B cell (primary cell): ENCODE measurements at places on chromosomes 7 and 10. TPM values are rescaled to one million over a fixed set of nuclear protein-coding genes. Genes with fewer than 3 reads are reported as not detected.

DNA sequence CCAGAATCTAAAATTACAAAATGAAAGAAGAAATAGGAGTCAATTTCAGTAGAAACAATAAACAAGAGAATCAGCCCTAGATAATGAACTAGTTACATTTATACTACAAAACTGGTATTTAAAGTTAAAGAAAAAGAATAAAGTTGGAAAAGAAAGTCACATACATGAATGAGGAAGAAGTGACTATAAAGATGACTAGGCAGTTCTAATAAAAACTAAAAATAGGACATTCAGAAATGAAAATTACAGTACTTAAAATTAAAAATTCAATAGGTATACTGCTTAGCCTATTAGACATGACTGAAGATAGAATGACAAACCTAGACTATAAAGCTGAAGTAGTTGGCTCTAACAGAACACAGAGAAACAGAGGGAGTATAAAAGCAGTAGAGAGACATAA is 108.8 kb downstream of the AHR start:
- DNase-seq = no peak

GRCh38 chr7:114722562-114722961 is 199.3 kb upstream of the MDFIC start:
- DNase-seq = no peak

The TUBGCP2 gene
- polyA plus RNA-seq = 50.3 and 52.4 TPM in 2 replicates

- DNase-seq = no peak
These were observed 765.4 kb downstream of the SORCS3 start for GRCh38 chr10:105406488-105406887.

The GPRIN2 gene
- polyA plus RNA-seq = not detected in 2 replicates

- peak; percentile 68 for DNase-seq
These were observed 2.5 kb upstream of the ALOX5 start for GRCh38 chr10:45371560-45371959.

DNA sequence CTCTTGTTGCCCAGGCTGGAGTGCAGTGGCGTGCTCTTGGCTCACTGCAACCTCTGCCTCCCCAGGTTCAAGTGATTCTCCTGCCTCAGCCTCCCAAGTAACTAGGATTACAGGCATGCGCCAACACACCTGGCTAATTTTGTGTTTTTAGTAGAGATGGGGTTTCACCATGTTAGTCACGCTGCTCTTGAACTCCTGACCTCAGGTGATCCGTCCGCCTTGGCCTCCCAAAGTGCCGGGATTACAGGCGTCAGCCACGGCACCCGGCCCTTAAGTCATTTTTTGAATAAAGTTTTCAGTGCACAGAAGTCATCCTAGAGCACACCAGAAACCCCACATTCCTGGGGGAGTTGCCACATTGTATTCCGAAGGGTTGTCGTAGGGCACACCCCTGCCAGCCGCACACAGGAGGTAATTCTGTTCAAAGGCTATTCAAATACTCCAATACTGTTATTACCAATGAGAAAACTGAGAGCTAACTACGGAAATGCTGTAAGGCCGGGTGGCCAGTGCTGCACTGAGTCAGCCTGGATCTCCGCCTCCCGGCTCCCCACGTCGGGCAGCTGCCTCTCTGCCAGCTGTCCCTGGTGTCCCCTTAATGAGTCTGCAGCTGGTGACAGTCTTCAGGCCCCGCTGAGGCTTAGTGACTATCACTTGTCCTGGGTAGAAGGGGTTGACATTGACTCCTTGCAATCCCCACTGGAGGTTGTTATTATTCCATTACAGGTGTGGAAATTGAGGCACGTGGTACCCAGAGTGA is 8.6 kb upstream of the RFC2 start:
- no peak for DNase-seq

DNA sequence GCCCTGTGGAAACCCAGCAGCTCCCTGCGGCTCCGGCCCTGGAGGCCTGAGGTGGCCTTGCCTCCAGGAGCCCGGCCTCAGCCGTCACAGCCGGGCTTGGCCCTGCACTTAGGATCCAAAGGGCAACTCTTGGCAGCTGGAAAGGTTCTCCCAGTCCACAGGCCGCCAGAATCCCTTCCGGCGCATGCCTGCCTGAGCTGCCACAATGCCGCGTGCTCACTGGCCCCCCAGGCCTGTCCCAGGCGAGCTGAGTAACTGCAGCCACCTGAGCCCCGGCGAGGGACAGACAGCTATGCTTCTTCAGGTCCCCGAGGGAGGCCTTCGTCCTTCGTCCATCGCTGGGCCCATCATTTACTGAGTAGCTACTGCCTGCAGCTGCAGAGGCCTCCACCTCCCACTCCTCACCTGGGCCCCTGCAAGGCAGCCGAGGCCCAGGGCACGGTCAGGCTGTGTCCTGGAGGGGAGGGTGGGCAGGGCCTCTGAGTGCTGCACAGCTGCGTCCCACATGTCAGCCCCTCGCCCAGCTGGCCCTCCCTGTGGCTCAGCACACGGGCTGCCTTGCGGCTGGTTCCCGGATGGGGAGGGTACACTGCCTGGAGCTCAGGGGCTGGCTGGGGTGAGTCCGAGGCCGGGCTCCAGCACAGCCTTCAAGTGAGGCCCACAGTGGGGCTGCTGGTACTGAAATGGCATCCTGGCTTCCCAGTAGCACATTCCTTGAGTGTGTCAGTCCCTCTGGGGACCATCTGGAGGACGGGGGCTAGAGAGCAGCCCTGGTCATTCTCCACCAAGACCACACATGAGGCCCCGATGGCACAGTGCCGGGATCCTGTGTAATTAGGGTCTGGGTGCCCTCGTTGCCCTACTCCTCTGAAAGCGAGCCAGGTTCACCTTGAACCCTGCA is 172.5 kb downstream of the ELFN1 start:
- DNase-seq = no peak

DNA sequence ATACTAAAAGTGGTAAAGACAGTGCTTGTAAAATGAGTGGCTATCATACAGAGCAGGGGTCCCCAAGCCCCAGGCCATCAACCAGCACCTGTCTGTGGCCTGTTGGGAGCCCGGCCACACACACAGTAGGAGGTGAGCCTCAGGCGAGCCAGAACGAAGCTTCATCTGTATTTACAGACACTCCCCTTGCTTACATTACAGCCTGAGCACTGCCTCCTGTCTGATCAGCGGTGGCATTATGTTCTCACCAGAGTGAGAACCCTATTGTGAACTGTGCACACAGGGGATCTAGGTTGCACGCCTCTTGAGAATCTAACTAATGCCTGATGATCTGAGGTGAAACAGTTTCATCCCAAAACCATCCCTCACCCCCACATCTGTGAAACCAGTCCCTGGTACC is 58.7 kb downstream of the ITGA8 start:
- DNase-seq = no peak

The TMEM229A gene
- polyA plus RNA-seq = not detected in 2 replicates

DNA sequence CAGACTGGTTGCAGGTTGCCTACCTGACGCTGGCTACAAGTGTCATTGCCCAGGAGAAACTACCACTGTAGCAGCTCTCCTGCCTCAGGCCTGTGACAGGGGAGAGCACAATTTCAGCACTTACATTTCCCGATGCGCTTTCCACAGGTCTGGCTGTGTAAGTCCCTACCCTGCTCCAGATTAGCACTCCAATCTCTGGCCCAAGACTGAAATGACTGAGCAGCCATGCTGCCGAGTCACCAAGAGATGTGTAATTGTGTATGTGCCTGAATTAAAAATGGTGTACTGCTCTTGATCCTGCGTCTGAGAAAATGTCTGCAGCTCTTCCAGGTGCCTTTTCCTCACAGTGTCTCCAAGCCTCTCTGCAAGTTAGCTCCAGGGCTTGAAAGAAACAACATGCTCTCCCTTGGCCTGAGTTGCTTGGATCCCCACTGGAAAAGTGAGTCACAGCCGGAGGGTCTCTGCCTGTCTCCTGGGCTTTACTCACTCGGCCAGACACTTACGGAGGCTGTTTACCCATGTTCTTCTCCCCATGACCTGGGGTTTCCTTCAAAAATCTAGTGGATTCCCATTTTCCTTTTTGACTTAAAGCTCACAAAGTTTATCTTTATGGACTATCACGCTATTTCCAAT is 1001.7 kb upstream of the KCND2 start:
- DNase-seq = no peak

- DNase-seq = no peak
These were observed 75.3 kb upstream of the GRB10 start for GRCh38 chr7:50857804-50858489.

DNA sequence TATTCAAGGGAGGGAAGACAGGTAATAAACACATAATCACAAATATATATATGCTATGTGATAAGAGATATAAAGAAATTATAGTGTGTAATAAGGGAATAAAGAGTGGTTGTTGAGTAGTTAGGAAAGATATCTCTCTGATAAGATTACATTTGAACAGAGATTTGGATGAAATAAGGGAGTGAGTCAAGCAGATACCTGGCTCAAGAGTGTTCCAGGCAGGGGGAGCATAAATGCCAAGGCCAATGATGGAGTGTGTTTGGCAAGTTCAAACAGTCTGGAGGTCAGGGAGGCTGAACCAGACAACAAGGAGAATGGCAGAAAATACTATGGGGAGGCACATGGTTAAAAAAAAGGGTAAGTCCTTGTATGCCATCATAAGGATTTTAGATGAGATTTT is 4.8 kb upstream of the GNAI1 start:
- no peak for DNase-seq

The CYTH3 gene
- 5.2 and 11.4 TPM in 2 replicates for polyA plus RNA-seq

DNA sequence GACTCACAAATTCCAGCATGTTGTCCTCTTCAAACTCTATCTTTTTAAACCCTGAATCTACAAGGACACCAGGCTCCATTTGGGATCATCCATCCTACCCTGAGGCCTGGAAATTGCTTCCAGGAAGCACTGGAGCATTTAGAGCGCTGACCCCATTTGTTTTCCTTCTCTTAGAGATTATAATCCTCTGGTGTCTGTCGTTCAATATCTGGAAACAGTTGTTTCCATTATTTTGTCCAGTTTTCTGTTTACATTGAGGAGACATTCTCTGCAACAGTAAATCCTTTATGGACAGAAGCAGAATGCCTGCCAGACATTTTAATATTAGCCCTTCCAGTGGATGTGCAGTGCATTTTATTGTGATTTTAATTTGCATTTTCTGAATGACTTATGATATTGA is 119.4 kb upstream of the MEOX2 start:
- no peak for DNase-seq

The SVOPL gene
- not detected in 2 replicates for polyA plus RNA-seq

DNA sequence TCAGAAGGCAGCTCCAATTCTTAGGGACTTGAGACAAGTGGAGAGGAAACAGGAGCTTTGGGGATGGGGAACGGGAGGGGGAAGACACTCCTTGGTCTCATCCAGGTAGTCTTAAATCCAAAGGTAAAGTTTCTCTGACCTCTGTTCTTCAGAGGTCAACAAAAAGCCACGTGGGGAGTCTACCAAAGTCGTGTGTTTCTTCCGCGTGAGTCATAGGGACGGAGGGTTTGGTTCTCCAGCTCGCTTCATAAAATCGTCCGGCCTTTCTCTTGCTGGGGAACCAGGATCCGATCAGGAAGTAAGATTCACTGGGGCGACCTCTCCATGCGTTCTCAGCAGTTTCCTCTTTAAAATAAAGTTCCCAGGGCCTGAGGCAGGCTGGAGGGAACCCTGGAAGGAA is 275.7 kb downstream of the TCERG1L start:
- DNase-seq = no peak

DNA sequence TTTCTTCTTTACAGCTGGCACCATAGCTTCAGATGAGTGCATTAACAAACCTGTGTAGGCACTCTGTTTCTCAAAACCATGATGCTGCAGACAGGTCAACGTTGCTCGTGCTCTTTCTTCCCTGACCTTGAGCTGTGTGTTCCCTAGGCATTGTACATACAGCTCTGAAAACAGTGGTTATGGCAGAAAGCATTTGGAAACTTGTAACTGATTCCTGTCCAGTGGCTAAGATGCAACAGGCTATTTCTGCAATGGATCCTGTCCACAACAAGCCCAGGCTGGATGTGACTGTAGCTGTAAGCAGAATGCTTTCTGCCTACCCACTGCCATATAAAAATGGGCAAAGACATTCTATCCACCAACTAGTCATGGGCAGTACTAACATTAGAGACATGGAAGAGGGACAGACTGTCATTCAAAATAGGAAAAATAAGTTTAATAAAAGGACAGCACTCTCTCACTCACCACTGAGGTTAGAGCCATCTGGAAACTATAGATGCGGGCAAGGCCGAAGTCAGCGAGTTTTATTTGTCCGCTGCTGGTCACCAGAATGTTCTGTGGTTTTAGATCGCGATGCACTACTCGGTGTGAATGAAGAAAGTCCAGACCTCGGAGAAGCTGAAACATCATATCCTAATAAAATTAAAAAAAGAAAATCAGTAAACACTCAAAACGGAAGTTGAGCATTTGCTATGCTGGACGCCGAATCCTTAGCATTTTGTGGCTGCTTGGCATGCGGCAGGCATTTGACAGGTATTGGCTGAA is 111.0 kb downstream of the CDK6 start:
- DNase-seq = no peak

- DNase-seq = no peak
These were observed 40.9 kb downstream of the ACSM6 start for GRCh38 chr10:95234951-95235350.

GRCh38 chr7:3243256-3243655 is 57.8 kb upstream of the SDK1 start:
- DNase-seq = no peak

The GPR37 gene
- not detected in 2 replicates for polyA plus RNA-seq

- DNase-seq = no peak
These were observed 38.7 kb downstream of the GNA12 start for GRCh38 chr7:2805213-2805944.

DNA sequence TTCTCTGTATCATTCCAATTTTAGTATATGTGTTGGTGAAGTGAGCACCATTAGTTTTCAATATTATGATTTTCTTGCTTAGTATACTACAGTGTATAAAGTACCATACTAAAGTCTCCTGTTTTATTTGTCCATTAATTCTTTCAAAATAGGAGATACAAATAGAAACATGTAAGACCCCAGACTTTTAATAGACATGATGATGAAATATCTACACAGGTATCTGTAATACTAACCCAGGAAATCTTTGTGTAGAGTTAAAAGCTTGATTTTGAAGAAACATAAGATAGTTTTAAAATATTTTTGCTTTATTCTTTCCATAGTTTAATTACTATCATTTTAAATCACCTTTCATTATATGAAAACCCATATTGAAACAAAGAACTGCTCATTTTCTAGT is 133.8 kb upstream of the WNT16 start:
- no peak for DNase-seq

GRCh38 chr10:77093126-77093525 is 544.5 kb downstream of the KCNMA1 start:
- no peak for DNase-seq

The CFAP70 gene
- 1.6 and 2.5 TPM in 2 replicates for polyA plus RNA-seq

DNA sequence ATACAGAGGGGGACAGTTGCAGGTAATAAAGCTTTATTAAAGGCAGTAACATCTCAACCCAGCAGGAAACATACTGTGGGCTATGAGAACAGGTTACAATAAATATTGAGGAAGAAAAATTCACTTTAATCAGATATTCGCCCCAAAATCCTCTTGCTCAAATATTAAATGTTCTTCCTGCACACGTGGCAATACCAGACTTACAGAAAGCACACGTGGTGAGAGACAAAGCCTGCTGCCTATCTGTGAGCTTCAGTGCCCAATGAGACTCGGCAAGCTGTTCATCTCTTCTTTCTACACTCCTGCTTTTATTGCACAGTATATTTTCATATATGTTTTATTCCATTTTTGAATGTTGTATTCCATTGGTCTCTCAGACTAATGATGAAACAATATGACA is 113.2 kb downstream of the OR13A1 start:
- no peak for DNase-seq
